AG09319 (cell line): ENCODE measurements at places on chromosomes 11 and 22.
A peak's percentile ranks its signal among the peaks of the same experiment; 100 is the strongest.

GRCh38 chr11:65446446-65447277 lies 24.1 kb downstream of the NEAT1 start:
- no peak for DNase-seq

DNA sequence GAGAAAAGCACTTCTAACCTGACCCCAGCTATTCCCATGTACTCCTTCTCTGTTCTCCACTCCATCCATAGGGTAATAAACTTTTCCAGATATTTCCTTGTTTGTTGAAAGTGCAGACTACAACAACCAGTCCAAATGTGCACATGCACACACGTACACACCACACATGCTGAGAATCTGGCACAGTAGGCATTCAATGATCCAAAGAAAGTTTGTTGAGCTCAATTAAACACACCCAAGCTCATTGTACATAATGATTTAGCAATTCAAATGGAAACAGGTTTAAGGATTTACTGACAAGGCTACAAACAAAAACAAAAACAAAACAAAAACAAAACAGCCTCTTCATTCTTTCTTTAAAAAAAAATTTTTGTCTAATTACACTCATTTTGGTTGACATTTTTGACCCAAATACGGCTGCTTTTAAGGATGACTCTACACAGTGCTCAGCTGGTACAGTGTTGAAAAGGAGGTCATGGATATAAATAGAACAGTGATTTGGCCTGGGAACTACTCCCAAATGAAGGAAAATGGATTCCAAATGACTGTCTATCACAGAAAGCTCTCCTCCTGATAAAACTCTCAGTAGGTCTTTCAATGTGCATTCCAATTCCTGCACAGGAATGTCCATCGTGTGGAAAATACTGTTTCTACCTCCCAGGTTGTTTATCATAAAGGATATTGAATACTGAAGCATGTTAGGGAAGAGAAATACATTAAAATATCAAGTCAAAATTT lies 232.2 kb downstream of the GUCY1A2 start:
- DNase-seq = no peak

- DNase-seq = peak; percentile 48
Measured at GRCh38 chr11:6646576-6646917, 9.1 kb downstream of the DCHS1 start.

DNA sequence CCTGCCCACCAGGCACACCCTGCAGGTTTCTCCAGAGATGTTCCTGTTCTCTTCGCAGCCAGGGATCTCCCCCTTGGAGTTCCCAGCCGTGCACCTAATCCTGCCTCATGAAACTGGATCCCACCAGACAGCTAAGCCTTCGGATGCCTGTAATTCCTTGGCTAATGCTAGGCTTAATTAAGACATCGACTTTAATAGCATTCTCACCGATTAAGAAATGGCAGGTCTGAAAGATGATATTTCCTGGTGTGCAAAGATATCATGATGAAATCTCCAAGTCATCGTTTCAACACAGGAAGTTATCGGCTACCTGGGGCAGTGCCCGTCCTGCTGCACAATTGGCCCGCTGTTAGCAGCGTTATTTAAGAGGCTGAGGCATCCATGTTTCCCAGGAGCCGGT lies 41.5 kb upstream of the CCND1 start:
- DNase-seq = peak; percentile 35

DNA sequence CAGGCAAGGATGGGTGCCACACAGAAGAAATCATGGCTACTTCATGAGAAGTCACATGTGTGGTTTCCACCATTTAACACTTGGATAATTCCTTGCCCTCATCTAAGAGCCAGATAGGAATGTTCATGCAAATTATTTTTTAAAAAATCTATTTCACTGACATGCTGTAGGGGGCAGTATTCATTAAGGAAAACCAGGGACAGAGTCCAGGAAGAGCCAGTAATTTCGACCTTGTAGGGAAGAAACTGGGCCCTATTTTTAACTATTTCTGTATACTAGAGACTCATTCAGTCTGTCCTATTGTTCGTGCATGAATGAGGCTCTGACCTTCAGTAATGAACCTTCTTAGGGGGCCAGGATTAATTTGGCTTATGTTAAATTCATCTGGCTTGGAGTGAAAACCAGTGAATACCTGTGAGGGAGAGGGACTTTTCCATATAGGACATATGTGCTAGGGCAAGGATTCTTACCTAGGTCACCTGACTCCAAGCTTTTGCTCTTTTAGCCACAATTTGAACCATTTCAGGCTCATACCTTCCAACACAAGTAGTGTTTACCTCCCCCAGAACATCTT lies 192.7 kb downstream of the NAV2 start:
- peak; percentile 38 for DNase-seq

GRCh38 chr11:64126796-64127195 lies 39.1 kb downstream of the MACROD1 start:
- DNase-seq = no peak

DNA sequence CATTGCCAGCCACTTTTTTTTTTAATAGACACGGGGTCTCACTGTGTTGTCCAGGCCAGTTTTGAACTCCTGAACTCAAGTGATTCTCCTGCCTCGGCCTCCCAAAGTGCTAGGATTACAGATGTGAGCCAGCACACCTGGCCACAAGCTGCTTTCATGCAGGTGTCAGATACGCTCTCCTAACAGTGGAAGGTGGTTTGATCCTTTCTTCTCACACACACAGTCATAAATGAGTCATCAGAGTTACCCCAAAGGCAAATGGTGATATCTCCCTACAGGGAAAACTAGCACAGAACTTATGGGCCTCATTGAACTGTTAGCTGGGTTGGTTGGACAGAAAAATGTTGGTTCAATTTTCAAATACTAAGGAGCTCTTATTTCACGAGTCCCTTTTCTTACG lies 38.2 kb upstream of the UBASH3B start:
- DNase-seq = no peak

GRCh38 chr22:36383110-36383581 lies 4.6 kb downstream of the MYH9 start:
- no peak for DNase-seq

- no peak for DNase-seq
Measured at GRCh38 chr11:47915783-47916182, 64.6 kb upstream of the PTPRJ start.
